ENCODE measurements at places on chromosomes 7 and 10.

- no peak for DNase-seq
Observed at GRCh38 chr10:130175074-130175473, 38.9 kb downstream of the GLRX3 start.

DNA sequence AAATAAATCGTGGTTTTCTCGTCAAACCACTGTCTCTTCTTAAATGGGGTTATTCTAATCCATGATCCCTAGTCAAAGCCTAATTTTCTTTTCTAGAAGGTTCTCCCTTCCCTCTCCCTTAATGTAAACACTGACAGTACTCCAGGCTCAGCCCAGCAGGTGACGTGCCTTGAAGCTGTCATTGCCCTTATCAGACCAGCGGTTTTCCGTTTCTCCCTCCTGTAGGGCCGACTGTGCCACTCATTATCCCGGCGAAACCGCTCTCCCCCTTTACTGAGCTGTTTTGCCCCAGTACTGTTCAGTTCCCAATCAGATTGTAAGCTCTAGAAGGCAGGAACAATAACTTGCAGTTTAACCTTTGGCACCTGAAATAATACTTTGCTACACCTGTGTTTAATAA, 153.5 kb upstream of the RHEB start:
- no peak for DNase-seq

DNA sequence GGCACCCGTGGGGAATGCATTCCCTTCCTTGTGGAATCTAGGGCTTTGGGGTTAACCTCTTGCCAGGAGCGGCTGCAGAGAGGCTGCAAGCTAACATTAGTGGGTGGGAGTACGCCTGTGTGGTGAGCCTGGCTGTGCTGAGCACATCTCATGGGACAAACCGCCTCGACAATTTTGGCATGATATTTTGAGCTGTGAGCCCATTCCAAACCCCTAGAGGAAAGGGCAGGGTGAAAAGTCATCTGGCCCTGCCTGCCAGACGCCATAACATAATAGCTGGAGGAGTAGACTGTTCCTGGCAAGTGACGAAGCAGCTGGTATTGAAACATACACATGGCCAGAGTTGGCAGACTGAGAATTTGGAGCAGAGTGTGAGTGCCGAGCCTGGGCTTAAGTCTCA, 110.0 kb downstream of the TACC2 start:
- no peak for DNase-seq

- DNase-seq, result no peak
Observed at GRCh38 chr7:37923996-37924395, 3.6 kb downstream of the EPDR1 start.

DNA sequence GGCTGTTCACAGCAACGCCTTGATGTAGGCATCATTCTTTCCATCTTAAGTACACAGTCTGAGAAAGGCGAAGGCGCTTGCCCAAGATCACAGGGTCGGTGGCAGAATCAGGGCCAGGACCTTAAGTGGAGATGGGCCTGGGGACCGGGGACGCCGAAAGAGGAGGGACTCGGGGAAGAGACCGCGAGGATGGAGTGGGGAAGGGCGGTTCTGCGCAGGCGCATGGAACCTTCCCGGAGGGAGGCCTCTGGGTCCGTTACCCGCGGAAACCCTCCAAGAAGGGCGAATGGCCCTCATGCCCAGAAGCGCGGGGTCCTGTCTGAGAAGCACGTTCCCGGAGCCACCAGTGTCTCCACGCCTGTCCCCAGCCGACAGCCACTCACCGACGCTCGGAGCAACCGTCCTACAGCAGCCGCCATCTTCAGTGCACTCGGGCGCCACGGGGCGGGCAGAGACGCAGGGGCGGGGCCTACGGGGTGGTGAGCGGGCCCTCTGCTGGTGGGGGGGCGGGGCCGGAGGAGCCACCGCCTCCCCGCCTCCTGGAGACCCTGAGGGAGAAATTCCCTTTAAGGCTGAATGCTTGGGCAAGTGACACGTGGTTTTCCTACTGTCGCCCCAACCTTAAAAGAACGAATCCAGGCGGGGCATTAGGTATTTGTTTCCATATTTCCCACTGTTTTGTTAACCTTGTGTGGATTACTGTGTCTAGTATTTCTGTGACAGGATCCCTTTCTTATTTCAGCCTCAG, at the start of gene PRDX3:
PRDX3 (minus strand) TSS at position 441 of the 748 bp plus-strand sequence; CDS start at position 419, 22 bp downstream.
- DNase-seq, result peak; percentile 97

All from activated T-cell treated with anti-CD3 and anti-CD28 coated beads, Interleukin-2, amount 50 U/mL, for 72 hours (primary cell).